ENCODE measurements at places on chromosomes 3 and 15. TPM values are rescaled to one million over a fixed set of nuclear protein-coding genes. Genes with fewer than 3 reads are reported as not detected.
A peak's percentile ranks its signal among the peaks of the same experiment; 100 is the strongest.

The PEAK1 gene
- 125 TPM for total RNA-seq

The PEX5L gene
- total RNA-seq = not detected

DNA sequence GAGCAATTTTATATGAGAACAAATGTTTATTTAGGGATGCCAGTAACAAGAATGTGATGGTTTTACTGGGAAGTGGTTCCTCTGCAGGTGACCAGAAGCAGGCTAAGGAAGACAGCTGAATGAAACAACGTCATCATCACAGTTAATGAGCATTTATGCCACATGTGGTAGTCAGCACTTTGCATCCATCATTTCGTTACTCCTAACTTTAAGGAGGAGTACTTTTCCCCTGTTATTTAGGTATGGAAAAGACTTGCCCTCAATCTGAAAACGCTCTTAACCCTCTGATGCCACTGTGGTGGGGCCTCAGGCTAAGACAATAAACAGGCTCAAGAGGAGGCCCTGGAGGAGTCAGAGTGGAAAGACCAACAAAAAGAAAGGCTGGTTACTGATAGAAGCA is 31.2 kb downstream of the INTS14 start:
- peaks cover 42% of the 10 kb centered on the region for H3K4me1 ChIP-seq
- no peak for DNase-seq
- no peaks in the 10 kb centered on the region for H3K27me3 ChIP-seq
- no peak overlapping the region for H3K4me3 ChIP-seq

The IFT122 gene
- 23.2 TPM for total RNA-seq

DNA sequence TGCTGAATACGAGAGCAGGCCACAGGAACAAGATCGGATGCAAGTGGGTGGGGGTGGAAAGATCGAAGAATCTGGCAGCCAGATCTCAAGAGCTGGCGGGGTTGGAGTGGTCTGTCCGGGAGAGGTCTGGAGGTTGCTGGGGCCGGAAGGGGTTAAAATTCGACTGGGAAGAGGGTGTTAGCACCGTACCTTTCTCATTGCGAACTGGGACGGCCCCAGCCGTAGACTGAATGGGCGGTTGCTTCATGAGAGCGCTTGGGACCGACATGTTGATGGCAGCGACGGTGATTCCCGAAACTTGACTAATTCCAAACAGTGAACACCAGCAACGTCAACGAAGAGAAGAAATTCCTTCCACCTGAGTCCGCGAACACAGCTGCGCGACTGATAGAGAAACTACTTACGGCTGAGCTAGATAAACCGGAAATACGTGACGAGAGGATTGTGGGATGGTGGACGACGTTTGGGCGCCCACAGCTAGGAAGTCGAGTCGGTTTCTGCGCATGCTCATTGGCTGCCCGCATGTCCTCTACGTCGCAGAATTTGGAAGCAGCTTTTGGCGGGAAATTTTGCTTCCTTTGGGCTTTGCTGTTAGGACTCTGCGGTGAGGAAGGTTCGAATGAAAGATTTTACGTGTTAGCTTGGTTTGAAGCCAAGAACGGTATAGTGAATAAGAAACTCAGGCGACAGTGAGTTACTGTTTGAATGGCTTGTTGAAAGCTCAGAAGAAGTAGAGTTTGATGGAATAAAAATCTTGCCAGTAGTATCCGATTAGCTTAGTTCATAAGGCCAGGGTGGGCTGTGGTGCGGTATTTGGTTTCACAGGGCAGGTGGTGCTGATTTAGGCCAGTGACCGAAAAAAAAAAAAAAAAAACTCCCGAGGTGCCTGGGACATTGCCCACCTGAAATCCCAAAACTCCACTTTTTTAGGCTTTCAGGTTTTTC is at the start of gene MFAP1:
MFAP1 (minus strand) TSS at position 389 of the 945 bp plus-strand sequence; CDS start at position 268, 121 bp downstream.
- H3K27ac ChIP-seq = peak within 1 kb of the TSS; percentile 98
- peak within 1 kb of the TSS; percentile 96 for H3K4me3 ChIP-seq
- peak; percentile 96 for DNase-seq
- H3K36me3 ChIP-seq = no peaks in the 10 kb centered on the region

The FILIP1L gene
- 49.3 TPM for total RNA-seq

The MYO5C gene
- total RNA-seq = 2.7 TPM

GRCh38 chr3:129276385-129276784 is 2.3 kb upstream of the HMCES start:
- H3K36me3 ChIP-seq = peaks cover 43% of the 10 kb centered on the region
- peaks cover 29% of the 10 kb centered on the region for H3K4me1 ChIP-seq
- DNase-seq = no peak
- H3K27me3 ChIP-seq = no peaks in the 10 kb centered on the region
- no peak overlapping the region for H3K4me3 ChIP-seq

DNA sequence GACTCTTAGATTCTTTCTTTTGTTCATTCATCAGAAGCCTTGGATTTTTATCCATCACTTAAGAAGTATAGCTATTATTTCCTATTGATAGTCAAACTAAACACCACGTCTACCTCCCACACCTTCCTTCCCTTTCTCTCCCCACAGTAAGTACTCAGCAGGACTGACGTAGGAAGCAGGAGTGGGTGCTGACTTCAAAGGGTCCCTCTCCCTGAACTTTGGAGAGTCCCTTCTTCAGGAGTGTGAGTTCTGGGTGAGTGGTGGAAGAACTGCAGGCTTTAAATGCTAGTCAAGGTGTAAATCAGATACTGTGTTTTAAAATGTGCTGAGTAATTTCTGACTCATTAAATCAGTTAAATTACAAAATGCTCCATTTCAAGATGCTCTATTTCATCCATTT is 126.5 kb upstream of the BFSP2 start:
- no peak overlapping the region for H3K4me3 ChIP-seq
- no peak for DNase-seq
- H3K4me1 ChIP-seq = no peaks in the 10 kb centered on the region

DNA sequence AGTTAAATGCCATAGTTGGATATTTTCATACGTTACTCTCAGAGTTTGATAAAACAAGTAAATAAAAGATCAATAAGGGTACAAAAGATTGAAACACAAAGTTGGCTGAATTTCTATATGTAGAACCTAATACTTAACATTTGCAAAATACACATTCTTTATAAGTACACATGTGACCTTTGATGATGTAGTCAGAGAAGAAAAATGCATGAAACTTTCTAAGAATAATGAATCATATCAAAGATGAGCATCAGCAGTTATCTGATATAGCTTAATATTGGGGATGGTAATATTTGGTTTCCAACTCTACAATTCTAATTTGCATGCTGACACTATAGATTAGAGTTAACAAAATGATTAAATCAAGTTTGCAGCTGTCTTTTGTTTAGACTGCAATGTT is 188.0 kb upstream of the TGFBR2 start:
- H3K4me1 ChIP-seq = peaks cover 25% of the 10 kb centered on the region
- H3K36me3 ChIP-seq = peaks cover 3% of the 10 kb centered on the region
- H3K27ac ChIP-seq = no peak overlapping the region
- no peak overlapping the region for H3K4me3 ChIP-seq

DNA sequence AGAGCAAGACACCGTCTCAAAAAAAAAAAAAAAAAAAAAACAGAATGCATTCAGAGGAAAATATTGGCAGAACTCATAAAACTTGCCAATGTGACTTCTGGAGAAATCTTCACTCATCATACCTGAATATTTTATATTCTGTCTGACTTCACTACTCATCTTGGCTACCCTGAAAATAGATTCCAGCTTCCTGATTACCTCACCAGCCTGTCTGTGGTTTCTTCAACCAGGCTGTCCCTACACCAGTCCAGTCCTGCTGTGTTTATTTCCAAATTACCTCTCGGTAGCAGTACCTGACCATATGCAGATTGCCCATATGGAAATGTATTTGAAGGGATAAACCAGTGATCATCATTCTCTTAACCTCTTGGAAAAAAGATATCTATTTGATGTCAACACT is 9.3 kb upstream of the P3H2 start:
- H3K4me1 ChIP-seq = peaks cover 15% of the 10 kb centered on the region
- H3K27ac ChIP-seq = no peak overlapping the region

- no peak overlapping the region for H3K27ac ChIP-seq
- H3K4me1 ChIP-seq = no peaks in the 10 kb centered on the region
- H3K4me3 ChIP-seq = no peak overlapping the region
- no peak for DNase-seq
- no peaks in the 10 kb centered on the region for H3K27me3 ChIP-seq
- H3K36me3 ChIP-seq = no peaks in the 10 kb centered on the region
Measured at GRCh38 chr15:38972831-38973230, 408.2 kb upstream of the RASGRP1 start.

- no peaks in the 10 kb centered on the region for H3K36me3 ChIP-seq
- no peak overlapping the region for H3K4me3 ChIP-seq
- H3K27me3 ChIP-seq = no peaks in the 10 kb centered on the region
- no peak for DNase-seq
Measured at GRCh38 chr15:41583795-41584194, 24.8 kb downstream of the TYRO3 start.

GRCh38 chr3:80097674-80098073 is 329.9 kb upstream of the ROBO1 start:
- no peaks in the 10 kb centered on the region for H3K27me3 ChIP-seq
- H3K4me3 ChIP-seq = no peak overlapping the region
- DNase-seq = no peak
- no peak overlapping the region for H3K27ac ChIP-seq
- H3K4me1 ChIP-seq = peaks cover 19% of the 10 kb centered on the region

The IQCF5 gene
- total RNA-seq = not detected

The CRYGS gene
- total RNA-seq = 4.9 TPM

DNA sequence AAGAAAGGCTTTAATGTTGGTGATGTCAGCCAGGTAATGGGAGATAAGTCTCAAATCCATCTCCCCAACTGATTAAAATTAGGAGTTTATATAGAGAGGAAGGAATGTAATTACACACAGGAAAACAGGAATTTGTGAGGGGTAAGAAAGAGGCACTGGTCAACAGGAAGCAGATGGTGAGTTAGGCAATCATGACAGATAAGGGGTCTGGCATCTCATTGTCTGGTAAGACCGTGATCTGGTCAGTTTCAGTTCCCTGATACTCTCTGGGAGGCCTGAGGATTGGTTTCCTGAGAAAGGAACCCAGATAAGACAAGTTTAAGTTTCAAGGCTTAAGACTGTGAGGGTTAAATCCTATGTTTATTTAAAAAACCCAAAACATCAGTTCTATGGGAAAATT is 414.7 kb upstream of the ARRDC4 start:
- H3K27me3 ChIP-seq = no peaks in the 10 kb centered on the region
- H3K36me3 ChIP-seq = no peaks in the 10 kb centered on the region
- DNase-seq = no peak

The OR5H6 gene
- total RNA-seq = not detected

The WDR72 gene
- total RNA-seq = 0.26 TPM
